Activated CD8-positive, alpha-beta memory T cell treated with anti-CD3 and anti-CD28 coated beads, Interleukin-2, amount 50 U/mL, for 4 hours (primary cell): ENCODE measurements at places on chromosomes 5 and 9.

- DNase-seq: no peak
These were observed 1.8 kb upstream of the NTRK2 start for GRCh38 chr9:84667571-84668195.

- no peak for DNase-seq
These were observed 670.2 kb downstream of the ACTL7B start for GRCh38 chr9:108185613-108186012.

DNA sequence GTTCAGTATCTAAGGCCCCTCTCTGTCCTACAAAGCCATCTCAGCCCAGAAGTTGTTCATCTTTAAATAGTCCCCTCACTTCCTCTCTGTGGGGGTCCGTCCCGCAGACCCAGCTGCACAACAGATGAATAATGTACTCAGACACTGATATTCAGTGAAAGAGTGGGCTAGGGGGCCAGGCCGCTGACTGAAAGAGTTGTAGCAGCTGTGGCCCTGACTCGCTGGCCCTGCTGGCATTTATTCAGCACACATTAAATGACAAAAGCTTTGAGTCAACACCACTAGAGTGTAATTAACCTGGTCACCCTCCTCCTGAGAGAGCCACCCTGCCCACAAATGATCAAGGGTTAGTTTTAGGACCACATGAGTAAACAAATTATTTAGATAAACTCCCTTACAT lies 76.3 kb downstream of the MED10 start:
- DNase-seq: no peak

- DNase-seq: no peak
These were observed 491.9 kb downstream of the PDE4D start for GRCh38 chr5:59401637-59402036.

DNA sequence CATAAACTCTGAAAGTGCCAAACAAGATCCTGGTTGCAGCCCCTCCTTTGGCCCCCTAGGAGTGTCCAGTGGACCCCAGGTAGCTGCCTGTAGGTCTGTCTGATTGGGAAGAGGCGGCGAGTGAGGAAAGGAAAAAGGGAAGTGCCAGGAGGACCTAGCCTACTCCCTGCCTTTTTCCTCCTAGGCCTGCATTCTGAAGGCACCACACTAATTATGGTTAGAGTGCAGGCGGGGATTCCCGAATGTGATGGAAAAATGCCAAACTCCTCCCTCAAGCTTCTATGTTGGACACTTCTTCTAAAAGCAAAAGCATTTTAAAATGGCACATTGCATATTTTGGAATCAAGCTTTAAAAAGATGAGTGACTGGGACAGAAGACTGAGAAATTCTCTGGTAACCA lies 83.2 kb upstream of the SMIM15 start:
- DNase-seq: no peak

GRCh38 chr5:17761326-17761725 lies 127.1 kb downstream of the TAF11L14 start:
- no peak for DNase-seq

GRCh38 chr5:171745602-171746001 lies 40.0 kb upstream of the SMIM23 start:
- no peak for DNase-seq

DNA sequence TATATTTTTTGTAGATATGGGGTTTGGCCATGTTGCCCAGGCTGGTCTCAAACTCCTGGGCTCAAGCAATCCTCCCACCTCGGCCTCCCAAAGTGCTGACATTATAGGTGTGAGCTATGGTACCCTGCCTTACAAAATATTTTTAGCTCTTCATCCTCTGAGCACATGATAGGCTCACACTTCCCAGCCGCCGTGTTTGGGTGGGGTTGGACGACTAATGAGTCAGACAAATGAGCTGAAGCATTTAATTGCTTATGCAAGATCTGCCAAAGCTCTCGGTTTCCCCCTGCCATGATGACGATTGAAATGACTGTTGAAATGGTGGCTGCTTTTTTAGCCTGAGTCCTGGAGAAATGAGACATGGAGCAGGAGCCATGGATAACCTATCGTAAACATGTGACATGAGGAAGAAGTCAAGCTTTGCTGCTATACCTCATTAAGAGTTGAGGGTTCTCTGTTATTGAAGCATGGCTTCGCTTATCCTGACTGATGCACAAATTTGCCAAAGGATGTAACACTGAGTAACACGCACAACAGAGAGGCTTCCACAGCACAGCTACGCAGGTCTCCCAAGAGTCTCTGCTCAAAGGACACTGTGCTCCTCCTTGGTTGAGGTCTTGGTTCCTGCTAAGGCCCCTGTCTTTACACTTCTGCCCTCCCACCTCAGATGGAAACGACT lies 48.2 kb upstream of the GFPT2 start:
- DNase-seq: no peak

- DNase-seq: no peak
These were observed 73.6 kb downstream of the ADRB2 start for GRCh38 chr5:148899993-148900392.

DNA sequence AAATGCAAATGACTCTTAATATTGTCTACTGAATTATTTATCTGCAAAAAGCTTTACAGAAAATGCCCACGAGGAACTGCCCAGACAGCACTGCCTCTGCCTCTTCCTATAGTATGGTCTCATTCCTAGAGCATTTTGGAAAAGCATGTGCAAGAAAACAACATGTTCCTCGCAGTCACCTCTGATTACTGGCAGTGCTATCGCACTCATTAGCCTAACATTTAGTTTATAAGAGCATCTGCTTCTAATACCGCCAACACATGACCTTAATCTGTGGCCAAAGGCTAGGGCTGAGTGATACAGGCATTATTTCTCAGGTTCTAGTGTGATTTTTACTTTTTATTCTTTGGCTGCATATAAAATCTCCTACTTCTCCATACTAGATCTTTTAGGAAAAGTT lies 259.2 kb downstream of the FBXL17 start:
- DNase-seq: no peak

GRCh38 chr5:170405817-170406216 lies 16.6 kb upstream of the KCNMB1 start:
- DNase-seq: no peak

DNA sequence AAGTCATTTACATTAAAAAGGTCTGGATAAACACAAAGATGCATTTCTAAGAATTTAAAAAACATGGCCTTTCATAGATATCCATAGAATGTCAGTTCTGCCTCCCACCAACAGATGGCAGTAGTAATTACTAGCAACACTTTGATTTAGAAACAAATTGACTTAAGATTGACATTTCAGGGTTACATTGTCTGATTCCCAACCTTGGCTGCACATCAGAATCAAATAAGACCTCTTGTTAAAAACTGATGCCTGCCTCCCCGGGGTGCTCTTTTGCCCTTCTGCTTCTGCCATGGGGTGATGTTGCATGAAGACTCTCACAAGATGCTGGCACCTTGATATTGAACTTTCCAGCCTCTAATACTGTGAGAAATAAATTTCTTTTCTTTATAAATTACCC lies 146.2 kb upstream of the GPR151 start:
- no peak for DNase-seq

- DNase-seq: no peak
These were observed 27.0 kb downstream of the PLPPR1 start for GRCh38 chr9:101055516-101055915.

- DNase-seq: no peak
These were observed 186.7 kb upstream of the NR4A3 start for GRCh38 chr9:99635032-99635431.

GRCh38 chr5:65815161-65815560 lies 93.2 kb downstream of the NLN start:
- no peak for DNase-seq

- no peak for DNase-seq
These were observed 96.9 kb upstream of the HAPLN1 start for GRCh38 chr5:83817591-83817990.

- no peak for DNase-seq
These were observed 483.9 kb downstream of the KDM4C start for GRCh38 chr9:7241694-7242093.

GRCh38 chr9:12813960-12814876 lies 39.4 kb downstream of the LURAP1L start:
- no peak for DNase-seq

DNA sequence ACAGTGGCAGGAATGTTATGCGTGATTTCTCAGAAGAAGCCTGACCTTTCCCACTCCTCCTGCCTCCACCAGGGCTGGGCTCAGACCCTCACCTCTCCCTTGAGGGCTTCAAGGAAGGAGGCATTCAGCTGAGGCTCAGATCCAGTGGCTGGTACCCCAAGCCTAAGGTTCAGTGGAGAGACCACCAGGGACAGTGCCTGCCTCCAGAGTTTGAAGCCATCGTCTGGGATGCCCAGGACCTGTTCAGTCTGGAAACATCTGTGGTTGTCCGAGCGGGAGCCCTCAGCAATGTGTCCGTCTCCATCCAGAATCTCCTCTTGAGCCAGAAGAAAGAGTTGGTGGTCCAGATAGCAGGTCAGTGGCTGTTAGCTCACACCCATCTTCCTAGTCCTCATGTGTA lies 9.9 kb downstream of the BTNL9 start:
- DNase-seq: no peak

DNA sequence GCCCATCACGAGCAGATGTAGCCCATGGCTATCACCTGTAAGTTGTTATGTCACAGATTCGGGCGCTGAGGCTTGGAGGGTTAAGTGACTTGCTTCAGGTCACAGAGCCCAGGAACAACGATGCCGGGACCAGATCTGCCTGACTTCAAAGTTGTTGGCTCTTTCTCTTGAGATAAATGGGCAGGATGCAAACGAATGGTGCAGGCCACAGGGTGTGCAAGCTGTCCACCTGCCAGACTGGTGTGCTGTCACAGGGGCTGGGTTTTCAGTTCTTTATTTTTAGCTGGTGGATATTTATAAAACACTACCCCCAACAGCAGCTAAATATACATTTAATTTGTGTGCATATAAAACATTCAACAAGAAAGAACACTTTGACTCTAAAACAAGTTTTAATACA lies 17.7 kb upstream of the PHYKPL start:
- DNase-seq: no peak

DNA sequence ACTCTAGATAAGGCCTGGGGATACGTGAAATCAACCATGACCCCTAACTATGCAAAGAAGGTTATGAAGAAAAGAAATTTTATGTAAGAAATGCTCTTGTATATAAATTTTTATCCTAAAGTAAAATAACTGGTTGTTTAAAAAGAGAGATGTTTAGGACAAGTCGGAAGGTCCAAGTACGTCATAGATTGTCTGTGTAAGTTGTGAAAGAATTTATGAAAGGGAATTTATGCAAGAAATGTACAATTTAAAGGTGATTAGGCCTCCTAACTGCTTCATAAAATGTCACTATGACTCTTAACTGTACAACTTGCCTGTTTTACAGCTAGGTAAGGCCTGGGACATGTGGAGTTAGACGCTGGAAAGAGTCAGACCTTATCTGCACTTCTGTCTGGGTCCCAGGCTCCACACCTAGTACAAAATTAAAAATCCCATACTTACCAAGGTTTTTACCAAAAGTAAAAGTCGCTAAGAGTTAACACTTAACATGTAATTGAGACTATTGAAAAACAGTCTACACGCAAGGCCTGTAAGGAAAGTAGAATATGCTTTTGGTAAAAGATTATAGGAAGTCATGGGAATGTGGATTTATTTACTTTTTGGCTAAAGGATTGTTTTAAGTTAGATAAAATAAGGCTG lies 77.4 kb downstream of the KIAA0825 start:
- no peak for DNase-seq

DNA sequence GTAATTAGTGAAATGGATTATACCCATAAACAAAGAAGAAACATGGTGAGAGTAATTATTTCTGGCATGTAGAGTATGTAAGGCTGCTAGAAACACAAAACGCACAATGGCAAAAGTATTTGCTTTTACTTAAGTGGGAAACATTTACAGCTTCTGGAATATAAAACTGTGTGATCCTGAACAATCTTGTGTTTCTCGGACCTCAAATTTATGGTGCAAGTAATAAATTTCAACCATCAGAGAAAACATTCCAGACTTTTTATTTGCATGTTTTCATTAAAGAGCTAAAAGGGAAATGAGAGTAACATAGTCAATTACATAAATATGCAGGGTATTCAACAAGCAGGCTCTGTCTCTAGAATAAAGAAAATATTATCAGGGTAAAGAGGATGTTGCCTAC lies 17.2 kb upstream of the PRR16 start:
- no peak for DNase-seq

DNA sequence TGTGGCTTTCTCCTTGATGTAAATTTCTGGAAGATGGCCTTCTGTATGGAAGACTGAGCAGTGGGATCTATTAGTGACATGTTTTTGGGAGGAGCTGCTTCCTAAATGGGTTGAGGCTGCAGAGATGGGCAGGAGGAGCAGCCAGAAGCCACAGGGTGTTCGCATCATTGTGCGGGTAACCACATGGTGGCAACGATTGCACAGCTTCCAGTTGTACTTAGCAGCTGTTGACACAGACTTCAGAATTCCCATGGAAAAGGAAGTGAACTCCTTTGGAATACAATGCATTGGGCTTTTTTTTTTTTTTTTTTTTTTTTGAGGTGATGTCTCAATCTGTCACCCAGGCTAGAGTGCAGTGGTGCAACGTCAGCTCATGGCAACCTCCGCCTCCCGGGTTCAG lies 297.3 kb downstream of the NR3C1 start:
- no peak for DNase-seq

DNA sequence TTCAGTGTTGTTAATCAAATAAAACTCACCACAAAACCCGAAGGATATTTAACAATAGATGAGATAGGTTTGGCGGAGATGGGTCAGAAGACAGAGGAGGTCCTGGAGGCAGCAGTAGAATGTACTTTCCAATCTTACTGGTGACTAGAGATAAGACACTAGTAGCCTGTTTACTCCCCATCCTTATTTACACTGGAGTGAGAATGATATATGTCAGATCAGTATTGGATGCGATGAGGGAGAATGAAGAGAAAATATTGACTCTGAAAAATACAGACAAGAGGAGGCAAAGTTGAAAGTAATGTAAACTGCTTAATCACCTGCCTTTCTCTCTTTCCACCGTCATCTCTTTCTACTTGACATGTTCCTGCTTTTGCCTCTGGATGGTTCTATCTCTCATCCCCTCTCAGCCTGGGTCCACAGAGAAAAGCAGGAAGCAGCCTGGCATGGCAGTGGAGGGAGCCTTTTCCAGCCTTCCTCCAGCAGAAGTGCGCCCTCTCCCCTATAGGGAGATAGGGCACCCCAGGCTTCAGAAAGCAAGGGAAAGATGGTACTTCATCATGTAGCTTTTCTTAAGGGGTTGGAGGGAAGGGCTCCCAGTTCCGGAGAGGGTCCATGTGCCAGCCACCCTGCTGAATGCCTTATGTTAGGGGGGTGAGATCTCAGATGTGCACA lies 11.1 kb downstream of the PALM2AKAP2 start:
- no peak for DNase-seq

- DNase-seq: no peak
These were observed 102.2 kb downstream of the SERINC5 start for GRCh38 chr5:80153586-80154126.
